Neural progenitor cell (in vitro differentiated cells): ENCODE measurements at places on chromosomes 4 and X. TPM values are rescaled to one million over a fixed set of nuclear protein-coding genes. Genes with fewer than 3 reads are reported as not detected.

CRMP1 gene
- 91.4 and 140 TPM in 2 replicates for total RNA-seq

TCEAL9 gene
- 72.0 and 108 TPM in 2 replicates for total RNA-seq

DNA sequence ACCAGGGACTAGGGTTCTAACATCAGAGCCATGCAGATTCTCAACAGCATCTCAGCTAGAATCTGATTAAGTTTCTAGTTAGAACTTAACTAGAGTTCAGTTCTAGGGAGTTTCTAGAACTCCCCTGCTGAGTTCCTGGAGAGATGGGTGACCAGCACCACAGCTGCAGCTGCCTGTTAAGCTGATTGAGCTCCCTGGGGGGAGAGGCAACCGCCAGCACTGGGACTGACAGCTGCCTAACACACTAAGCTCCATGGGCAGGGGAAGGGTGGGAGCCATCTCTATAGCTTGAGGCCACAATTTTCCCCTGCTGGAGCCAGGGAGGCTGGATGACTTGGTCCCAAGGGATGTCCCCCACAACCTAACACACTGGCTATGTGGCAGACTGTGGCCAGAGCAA, 84.2 kb downstream of the CHIC1 start:
- no peak for DNase-seq

GRCh38 chr4:1992468-1993168, 16.2 kb downstream of the NELFA start:
- peak; percentile 66 for DNase-seq

AKAP17A gene
- 10.7 and 38.5 TPM in 2 replicates for total RNA-seq

- peak; percentile 64 for DNase-seq
Measured at GRCh38 chrX:140572724-140573123, 67.9 kb upstream of the SOX3 start.

DNA sequence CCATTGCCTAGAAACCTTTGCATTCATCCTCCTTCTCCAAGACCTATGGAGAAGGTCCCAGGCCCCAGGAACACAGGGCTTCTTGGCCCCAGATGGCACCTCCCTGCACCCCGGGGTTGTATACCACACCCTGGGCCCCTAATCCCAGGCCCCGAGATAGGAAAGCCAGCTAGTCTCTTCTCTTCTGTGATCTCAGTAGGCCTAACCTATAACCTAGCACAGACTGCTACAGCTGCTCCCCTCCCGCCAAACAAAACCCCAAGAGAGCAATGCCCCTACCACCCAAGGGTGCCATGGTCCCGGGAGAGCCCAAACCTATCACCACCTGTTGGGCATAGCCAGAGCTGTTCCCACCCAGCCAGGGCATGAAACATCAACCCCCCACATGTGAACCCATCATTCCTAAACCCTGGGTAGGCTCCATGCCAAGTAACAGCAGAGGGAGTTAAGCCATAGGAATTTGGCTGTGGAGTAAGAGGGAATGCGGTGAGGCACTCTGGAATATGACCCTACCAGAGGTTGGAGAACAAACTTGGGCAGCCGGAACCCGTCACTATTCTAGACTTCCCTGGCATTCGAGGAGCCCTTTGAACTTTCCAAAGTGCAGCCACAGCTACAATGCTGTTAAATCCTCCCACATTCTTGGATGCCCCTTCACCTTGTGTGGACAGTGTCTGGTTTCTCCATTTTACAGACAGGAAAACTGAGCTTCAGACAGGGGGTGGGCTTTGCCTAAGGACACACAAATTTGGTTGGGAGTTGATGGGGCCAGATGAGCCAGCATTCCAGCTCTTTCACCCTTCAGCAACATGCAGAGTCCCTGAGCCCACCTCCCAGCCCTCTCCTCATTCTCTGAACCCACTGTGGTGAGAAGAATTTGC, 10.9 kb upstream of the SASH3 start:
- DNase-seq = no peak

HSFX4 gene
- total RNA-seq = not detected in 2 replicates

ZNF81 gene
- total RNA-seq = 5.1 and 5.4 TPM in 2 replicates

MAGEA9 gene
- not detected in 2 replicates for total RNA-seq

NUDT6 gene
- 20.9 and 21.1 TPM in 2 replicates for total RNA-seq

SYTL5 gene
- 0.87 and 1.7 TPM in 2 replicates for total RNA-seq

DNA sequence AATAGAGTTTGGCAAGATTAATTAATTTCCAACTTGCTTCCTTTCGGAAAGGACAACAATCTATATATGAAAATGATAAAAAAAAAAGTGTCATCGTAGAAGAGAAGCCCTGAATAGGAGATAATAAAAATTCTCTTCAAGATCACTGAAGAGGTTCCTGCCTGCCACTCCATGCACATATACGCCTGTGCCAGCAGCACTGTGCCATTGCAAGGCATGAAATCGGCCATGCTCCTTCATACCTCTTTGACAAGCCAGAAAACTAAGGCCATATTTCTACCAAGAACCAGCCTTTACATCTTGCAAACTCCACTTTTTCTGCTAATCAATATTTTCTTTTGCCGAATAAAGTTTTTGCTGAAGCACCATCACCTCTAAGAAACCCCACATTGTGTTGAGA, 365.5 kb downstream of the CXXC4 start:
- DNase-seq = no peak
